ENCODE measurements at places on chromosomes 12 and 14. TPM values are rescaled to one million over a fixed set of nuclear protein-coding genes. Genes with fewer than 3 reads are reported as not detected.

CCDC175 gene
- not detected for total RNA-seq

ARHGEF40 gene
- 11.1 TPM for total RNA-seq

TTLL5 gene
- 23.5 TPM for total RNA-seq

DNA sequence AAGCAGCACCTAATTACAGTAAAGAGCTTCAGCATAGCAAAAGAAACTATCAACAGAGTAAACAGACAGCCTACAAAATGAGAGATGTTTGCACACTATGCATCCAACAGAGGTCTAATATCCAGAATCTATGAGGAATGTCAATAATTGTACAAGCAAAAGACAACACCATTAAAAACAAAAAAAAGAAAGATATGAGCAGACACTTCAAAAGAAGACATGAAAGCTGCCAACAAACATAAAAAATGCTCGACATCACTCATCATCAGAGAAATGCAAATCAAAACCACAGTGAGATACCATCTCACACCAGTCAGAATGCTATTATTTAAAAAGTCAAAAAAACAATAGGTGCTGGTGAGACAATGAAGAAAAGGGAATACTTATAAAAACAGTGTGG lies 273.1 kb downstream of the TMTC2 start:
- no peak for DNase-seq

DNA sequence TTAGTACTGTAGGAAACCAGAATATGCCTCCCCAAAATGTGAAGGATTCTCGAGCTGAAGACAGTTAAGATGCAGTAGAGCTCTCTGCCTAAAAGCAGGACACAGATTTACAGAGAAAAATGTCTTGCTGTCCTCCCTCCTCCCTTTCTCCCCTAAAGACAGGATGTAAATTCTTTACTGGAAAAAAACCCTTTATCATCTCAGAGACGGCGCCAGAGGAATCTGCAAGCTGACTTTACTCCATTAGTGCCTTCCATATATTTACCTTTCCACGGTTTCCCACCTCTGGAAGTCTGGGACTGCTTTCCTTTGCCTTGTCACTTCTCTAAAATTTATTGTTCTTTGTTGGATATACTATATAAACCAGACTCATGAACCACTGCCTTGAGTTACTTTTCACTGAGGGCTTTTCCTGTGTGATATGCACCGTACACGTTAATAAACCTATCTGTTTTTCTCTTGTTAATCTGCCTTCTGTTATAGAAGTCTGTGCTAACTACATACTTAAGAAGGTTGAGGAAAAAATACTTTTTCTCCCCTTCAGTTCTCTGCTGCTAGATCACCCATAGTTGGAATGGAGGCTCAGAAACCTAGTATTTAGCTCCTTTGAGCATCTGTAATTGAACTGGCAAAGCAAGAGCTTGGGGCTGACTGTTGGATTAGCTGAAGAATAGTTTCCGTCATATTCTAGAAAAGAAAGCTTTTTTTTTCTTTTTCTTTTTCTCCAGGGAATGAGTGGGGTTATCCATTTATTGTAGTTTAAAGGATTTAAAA lies 99.9 kb downstream of the RAD51B start:
- no peak for DNase-seq

DNA sequence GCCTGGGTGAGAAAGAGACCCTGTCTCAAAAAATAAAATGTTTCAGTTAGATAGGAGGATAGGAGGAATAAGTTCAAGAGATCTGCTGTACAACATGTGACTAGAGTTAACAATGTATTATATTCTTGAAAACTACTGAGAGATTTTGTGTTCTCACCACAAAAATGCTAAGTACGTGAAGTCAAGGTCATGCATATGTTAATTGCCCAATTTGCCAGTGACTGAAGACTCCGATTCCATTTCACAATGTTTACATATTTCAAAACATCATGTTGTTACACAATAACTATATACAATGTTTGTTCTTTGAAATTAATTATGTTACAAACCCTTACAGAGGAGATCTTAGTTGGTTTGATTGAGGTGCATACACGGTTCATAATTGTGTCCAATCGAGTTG lies 52.1 kb downstream of the SLC15A4 start:
- no peak for DNase-seq

DNA sequence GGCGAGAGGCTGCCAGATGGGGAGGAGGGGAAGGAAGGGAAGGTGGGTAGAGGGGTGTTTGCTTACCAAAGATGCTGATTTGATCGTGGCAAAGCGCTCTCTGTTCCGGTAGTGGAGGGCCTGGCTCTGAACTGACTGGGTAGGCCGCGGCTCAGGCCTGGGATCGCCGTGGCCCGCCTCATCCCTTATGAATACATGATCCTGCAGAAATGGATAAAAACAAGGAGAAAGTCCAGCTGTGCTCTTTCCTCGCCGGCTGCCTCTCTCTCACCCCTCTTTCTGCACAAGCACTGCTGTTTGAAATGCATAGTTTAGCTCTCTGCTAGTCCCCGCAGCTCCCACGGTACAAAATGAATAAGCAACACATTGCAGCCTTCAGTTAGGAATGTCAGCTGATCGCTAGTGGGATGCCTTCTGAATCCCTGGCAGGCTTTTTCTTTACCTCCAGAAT lies 53.8 kb downstream of the PEBP1 start:
- no peak for DNase-seq

GRCh38 chr12:109875572-109876131 lies 4.7 kb downstream of the GLTP start:
- DNase-seq, result no peak

- DNase-seq, result no peak
Measured at GRCh38 chr14:77024171-77024691, 4.3 kb downstream of the IRF2BPL start.

GRCh38 chr14:77105145-77105939 lies 7.3 kb downstream of the CIPC start:
- DNase-seq, result no peak

- no peak for DNase-seq
Measured at GRCh38 chr12:110732572-110732971, 10.1 kb downstream of the PPP1CC start.

All from Panc1 (cell line).